ENCODE measurements at places on chromosomes 16 and 17.

DNA sequence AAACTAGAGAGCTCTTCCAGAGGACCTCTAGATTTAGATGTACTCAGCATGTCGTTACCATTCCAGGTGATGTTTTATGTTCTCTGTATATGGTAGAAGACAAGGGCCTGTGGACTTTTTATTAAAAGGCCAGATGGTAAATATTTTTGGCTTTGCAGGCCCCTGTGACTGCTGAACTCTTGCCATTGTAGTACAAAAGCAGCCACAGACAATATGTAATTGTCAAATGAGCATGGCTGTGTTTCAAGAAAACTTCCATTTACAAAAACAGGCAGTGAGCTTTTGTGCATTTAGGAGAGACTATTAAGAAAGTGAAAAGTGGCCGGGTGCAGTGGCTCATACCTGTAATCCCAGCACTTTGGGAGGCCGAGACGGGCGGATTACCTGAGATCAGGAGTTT lies 4.6 kb downstream of the NIP7 start:
- DNase-seq: no peak

DNA sequence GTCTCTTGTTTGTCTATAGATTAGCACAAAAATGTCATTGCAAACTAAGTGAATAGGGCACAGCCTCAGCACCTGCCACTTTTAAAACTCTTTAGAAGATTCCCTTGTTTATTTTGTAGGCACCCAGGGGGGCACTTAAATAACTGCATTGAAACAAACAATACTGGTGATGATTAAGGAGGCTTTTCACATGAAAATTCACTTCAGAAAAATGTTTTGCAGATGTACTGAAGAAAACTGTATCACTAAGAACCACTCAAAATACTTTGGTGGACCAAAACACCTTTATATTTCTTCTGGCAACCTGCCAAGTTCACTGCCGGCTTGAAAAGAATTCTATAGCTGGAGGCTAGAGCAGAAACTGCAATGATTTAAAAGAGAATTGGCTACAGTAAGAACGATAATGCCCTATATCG lies 281.5 kb downstream of the TOX3 start:
- DNase-seq: peak; percentile 88

DNA sequence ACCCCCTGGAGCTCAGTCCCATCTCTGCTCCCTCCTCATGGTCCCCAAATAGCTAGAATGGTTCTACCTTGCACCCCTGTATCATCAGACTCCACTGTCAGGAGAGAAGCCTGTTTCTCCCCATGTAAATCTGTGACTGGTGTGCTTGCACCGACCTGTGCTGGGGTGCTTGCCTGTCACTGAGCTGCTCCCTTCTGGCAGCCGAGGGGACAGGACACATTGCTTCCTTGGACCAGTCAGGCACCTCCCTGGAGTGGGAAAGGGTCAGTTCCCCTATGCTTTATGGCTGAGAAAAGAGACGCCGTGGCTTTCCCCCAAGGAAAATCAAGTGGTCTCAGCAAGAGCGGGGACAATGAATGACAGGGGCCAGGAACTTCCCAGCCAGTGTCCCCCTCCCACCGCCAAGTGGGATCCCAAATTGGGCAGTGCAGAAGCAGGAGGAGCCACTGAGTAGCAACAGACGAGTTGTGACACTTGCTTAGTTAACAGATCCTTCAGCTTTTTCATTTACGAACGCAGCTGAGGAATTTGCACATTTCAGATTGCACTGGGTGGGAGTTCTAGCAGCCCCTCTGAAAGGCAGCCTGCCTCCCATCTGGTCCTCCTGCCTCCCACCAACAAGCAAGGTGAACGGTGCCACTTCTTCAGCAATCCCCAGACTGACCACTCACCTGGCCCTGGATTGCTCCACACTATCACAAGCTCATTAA lies 156.4 kb downstream of the KATNIP start:
- no peak for DNase-seq

DNA sequence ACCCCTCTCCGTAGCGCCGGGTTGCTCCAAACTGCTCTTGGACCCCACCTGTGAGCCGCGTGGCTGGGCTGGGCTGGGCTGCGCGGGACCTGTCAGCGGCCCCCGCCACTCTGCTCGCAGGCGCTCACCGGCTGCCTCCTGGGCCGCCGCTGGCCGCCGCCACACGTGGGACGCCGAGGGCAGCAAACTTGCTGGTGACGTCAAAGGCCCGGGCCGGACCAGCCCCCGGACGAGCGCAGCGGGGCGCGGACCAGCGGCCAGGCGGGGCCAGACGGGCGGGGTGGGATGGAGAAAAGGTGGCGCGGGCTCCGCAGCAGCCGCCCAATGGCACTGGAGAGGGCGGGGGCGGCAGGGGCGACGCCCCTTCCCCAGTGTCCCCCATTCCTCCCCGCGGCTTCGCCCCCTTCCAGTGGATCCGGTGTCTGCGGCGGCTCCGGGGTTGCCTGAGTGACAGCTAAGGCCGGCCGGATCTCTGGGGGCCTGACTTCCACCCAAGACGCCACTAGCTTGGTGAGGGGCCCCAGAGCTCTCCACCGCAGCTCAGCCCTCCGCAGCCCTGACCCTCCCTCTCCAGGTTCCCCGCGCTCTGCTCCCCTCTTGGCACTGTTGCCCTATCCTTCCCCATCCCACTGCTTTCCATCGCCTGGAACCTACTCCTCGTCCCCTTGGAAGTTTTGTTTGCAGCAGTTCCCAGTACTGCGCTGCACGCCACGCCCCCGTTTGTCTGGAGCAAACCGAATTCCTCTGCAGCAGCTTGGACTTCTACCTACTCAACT lies at the start of gene HS3ST3A1:
Gene HS3ST3A1 (minus strand): TSS at position 154 of the 776 bp plus-strand sequence. CDS start 800 bp downstream, outside the sequence.
- no peak for DNase-seq

DNA sequence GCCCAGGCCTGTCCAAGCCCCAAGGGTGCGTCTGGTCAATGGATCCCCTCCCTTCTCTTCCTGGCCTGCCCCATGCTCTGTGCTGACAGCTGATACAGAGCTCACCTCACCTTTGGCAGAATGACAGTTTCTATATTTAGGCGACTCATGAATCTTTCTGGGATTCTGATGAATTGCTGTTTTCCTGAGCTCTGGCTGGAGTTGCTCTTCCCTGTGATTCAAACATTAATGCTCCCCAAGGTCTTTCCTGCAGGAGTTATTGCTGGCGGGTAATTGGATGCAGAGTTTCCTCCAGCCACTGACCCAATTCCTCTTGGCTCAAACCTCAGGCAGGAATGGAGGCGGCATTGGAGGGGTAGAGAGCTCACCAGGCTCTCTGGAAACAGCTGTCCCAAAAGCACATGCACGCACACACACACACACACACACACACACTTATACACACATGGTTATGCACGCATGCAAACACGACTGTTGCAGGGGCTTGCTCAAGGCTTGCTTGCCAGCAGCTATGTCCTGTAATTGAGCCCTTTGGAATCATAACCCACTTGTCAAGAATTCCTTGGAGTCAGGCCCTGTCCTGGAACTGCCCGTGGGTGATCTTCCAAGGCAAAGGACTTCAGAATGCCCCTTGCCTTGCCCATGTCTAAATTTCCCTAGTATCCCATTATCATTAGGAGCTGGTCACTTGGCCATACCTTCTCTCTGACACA lies 128.8 kb downstream of the ASIC2 start:
- DNase-seq: no peak

GRCh38 chr17:82502207-82502606 lies 17.3 kb upstream of the FOXK2 start:
- DNase-seq: no peak

DNA sequence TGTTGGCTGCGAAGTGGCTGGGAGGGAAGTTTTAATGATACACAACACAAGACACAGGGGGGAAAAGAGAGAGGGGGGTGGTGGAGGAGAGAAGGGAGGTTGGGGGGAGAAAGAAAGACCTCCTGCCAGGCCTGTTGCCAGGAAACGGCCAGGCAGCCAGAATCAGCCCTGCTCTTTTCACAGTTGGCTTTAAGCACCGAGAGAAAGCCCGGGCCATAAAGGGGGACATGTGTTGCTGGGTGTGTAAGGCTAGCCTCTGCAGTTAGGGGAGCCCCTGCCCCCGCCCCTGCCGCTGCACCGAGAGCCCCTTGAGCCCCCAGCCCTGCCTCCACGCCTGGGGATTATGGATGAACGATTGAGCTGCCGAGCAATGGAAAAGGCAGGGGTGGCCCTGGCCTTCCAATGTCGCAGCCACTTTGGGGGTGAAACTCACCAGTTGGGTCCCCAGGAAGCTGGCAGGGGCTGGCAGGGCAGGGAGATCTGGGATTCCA lies 13.9 kb upstream of the WNT3 start:
- no peak for DNase-seq

DNA sequence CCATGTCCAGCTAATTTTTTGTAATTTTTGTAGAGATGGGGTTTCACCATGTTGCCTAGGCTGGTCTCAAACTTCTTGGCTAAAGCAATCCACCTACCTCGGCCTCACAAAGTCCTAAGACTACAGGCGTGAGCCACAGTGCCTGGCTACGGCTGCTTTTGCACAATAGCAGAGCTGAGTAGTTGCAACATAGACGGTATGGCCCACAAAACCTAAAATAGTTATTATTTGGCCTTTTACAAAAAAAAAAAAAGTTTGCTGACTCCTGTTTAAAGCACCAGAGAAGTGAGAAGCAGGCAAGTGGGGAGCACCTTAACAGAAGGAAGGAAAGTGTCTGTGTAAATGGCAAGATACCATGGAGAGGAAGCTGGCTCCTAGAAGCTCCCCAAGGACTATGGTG lies 5.3 kb upstream of the HSF5 start:
- no peak for DNase-seq

DNA sequence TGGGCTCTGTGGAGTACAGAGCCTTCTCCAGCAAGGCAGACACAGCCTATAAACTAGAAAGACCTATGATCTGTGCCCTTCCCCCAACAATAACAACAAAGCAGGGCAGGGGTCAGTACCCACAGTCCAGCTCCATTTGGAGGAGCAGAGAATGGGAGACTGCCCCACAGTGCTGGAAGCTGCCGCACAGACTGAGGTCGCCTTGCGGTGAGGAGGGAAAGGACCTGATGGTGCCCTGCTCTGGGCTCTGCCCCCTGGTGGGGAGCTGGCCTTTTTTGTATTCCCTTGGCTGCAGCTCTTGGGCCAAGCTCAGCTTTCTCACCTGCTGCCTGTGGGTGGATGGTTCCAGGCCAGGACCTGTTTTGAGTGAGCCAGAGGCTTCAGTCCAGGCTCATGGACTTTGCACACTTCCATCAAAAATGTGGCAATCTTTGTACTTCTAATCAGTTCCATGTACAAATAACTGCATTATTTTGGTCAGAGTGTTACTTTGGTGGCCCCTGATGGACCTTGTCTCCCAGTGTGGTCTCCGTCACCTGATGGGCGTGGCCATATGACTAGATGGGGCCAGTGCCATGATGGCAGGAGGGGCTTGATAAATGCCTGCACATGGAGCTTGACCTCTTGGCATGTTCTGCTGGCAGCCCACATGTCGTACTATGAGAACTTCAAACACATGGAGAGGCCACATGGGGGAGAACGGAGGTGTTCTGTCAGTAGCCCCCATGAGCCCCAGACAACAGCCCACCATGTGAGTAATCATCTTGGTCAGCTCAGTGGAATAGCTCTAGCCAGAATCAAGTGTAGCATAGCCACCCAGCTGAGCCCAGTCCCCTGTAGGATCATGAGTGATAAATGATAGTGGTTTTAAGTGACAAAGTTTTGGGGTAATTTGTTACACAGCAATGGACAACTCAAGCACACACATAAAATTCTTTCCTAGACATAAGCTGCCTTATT lies 24.2 kb downstream of the B9D1 start:
- DNase-seq: no peak

DNA sequence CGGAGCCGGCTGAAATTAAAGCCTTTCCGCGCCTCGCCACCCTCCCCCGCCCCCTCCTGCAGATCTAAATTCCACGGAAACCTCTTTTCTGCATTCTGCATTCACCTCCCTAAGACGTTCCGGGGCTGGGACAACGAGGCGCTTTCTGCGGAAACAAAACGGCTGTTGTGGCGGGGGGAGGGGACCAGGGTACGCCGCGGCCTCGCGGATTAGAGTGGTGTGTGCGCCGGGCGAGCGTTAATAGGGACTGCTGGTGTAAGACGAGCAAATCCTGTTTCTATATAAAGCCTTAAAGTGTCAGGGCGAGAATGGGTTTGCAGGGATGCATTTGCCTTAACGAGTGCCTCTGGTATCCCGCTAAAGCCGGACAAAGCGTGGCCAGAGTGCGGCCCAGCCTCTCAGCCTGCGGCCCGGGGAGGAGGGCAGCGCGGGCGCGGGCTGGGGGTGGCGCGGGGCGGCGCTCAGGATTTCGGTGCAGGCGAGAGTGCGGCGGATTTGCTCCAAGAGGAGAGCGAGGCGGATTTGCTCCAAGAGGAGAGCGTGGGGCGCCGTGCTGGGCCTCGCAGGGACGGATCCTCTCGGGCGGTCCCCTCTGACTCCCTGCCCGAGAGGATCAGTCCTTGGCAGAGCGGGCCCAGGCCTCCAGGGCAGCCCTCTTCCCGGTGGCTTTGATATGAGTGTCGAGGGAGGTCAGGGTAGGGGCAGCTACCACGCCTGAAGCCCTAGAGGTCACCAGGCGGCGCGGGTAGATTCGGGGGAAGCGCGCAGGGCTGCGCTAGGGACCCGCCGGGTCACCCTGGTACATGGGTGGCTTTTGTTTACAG lies 5.1 kb downstream of the BAHCC1 start:
- DNase-seq: no peak

DNA sequence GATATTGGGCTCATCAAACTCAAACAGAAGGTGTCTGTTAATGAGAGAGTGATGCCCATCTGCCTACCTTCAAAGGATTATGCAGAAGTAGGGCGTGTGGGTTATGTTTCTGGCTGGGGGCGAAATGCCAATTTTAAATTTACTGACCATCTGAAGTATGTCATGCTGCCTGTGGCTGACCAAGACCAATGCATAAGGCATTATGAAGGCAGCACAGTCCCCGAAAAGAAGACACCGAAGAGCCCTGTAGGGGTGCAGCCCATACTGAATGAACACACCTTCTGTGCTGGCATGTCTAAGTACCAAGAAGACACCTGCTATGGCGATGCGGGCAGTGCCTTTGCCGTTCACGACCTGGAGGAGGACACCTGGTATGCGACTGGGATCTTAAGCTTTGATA lies 2.6 kb upstream of the HPR start:
- DNase-seq: no peak

DNA sequence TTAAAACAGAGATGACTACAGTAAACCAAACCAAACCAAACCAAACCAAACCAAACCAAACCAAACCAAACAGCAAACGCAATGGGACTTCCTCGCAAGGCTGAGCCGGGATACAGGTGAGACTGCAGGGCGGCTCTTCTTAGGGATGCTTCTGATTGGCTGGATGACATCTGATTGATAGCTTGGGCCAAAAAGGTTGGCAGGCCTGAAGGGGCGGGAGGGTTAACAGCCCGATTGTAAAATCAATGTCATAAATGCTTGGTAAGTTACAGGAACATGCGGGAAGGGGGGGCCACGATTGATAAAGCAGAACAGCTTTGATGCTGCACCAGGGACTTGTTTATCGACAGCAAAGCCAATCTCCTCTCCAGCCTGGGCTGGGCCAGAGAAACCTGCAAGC lies 86.1 kb downstream of the ZFHX3 start:
- no peak for DNase-seq
